ENCODE measurements at places on chromosomes 11 and 22.

- DNase-seq: no peak
Measured at GRCh38 chr11:124748481-124749343, 3.3 kb downstream of the VSIG2 start.

DNA sequence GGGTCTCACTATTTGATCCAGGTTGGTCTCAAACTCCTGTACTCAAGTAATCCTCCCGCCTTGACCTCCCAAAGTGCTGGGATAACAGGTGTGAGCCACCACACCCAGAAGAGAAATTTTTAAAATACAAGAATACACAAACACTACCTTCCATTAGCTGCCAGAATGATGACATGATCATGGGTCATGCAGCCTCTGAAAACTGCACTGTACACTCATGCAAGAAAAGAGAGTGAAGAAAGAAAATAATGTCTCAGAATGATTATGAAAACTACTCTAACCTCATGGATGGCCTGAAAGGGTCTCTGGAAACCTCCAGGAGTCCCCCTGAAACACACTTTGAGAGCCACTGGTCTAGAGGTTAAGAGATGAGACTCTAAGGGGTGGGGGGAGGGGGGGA lies 18.8 kb downstream of the VPS37C start:
- DNase-seq: no peak

- DNase-seq: no peak
Measured at GRCh38 chr22:30837531-30837930, 131.0 kb downstream of the MORC2 start.

DNA sequence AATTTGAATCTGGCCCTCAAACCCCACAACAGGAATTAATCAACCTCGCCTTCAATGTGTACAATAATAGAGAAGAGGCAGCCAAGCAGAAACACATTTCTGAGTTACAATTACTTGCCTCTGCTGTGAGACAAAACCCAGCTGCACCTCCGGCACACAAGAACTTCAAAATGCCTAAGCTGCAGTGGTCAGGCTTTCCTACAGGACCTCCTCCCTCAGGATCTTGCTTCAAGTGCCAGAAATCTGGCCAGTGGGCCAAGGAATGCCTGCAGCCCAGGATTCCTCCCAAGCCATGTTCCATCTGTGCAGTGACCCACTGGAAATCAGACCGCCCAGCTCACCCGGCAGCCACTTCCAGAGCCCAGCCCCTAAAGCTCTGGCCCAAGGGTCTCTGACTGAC lies 3.4 kb upstream of the NDUFC2 start:
- DNase-seq: no peak

- DNase-seq: no peak
Measured at GRCh38 chr11:88293931-88294330, 43.6 kb downstream of the CTSC start.

DNA sequence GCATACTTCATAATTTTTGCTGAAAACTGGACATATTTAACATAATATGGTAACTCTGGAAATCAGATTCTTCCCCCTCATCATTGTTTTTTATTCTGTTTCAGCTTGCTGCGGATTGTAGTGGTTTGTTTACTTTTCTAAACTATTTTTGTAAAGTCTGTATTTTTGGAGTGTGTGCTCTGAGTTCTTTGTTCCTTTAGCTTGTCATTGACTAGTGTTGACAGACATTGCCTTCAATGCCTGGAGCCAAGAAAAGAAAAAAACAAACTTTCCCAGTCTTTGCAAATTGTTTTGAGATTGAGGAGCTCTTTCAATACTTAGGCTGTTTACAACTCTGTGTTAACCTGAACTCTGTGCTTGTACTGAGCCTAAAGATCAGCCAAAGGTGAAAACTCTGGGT lies 137.3 kb upstream of the CEP126 start:
- DNase-seq: no peak

DNA sequence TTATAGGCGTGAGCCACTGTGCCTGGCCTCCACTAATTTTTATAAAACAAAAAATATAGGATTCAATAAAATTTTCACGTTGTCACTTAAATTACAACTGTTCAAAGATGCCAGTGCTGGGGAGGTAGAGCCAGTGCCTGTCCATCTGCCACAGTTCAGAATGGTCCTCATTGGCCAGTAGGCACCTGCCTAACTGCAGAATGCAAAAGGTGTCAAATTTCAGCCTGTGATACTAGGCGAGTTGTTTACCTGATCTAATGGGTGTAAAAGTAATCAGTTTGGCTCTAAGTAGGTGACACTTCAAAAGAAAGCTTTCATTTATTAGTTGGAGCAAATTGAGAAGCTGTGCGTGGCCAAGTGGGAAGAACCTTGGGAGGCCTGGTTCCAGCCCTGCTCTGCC lies 2.4 kb downstream of the SMARCB1 start:
- DNase-seq: peak; percentile 1

DNA sequence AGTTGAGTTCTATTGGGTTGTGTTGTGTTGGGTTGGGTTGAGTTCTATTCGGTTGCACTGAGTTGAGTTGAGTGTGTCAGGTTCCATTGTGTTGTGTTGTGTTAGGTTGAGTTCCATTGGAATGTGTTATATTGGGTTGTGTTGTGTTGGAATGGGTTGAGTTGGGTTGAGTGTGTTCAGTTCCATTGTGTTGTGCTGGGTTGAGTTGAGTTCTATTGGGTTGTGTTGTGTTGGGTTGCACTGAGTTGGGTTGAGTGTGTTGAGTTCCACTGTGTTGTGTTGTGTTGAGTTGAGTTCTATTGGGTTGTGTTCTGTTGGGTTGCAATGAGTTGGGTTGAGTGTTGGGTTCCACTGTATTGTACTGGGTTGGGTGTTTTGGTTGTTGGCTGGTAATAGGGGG lies 35.5 kb downstream of the ALX4 start:
- DNase-seq: no peak

DNA sequence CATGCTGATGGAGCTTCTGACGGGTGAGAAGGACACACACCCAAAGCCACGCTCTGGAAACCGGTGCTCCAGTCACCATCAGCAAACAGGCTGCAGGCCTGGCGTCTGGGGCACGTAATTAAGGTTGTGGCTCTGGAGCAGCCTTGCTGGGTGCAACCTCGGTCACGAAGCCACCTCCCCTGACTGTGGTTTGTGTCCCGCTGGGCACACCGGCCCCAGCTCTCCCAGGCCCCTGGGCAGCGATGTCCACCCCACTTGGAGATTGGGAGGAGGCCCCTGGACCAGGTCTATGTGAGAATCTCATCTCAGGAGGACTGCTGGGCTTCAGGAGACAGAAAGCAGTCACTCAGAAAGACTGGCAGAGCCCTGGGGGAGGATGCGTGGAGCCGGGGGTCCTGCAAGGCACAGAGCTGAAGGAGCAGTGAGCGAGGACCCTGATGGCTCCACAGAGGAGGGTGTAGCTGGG lies 631.6 kb downstream of the BRD1 start:
- no peak for DNase-seq
